ENCODE measurements at places on chromosomes 6 and 20.

DNA sequence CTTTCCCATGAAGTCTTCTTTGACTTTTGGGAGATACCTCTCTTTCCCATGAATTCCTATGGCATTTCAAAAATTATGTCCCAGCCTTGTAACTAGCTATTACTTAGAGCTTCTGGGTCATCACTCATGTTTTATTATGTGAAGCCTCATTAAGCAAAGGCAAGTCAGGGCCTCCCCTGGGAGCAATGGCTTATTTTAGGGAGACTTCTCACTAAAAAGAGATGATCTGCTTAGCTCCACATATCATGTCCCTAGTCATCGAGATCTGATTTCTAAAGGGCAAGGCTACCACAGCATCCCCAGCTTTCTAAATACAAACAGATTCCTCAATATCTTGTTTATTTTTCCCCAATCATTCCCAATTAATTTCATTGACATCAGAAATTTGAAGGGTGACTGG is 154.0 kb upstream of the MANEA start:
- DNase-seq, result no peak

DNA sequence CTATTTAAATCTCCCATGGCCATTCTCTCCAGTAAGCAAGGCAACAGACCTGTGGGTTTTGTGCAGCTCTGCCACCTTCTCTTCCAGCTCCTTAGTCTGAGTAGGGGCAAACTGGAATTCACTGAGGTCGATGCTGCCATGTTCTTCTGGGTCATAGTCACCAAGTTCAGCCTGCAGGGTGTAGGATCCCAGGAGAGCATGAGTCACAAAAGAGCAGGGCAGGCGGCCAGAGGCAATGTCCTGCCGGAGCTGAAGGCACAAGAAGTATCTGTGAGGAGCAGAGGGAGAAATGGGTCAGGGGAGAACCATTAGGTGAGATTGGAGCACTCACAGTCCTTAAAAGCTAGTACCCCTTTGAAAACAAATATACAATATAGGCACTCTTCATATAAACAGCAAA is 73.7 kb downstream of the SMLR1 start:
- DNase-seq, result no peak

DNA sequence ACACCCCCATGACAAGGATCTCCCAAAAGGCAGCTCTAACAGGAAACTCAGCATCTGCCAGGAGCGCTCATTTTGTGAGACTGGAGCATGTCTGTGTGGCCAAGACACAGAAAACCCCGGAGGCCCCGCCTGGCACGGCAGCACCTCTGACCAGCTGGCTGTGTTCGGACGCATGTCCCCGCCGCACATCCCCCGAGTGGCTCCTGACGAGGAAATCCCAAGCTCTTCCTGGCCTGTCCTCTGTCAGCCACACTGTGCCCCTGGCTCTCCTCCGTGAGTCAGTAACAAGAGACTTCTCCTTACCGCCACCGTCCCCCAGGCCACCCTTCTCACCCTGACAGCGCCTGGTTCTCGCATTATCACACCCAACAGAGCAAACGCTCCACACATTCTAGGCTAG is 14.4 kb downstream of the SLC2A4RG start:
- DNase-seq, result no peak

GRCh38 chr20:7432612-7433011 is 507.6 kb downstream of the HAO1 start:
- DNase-seq, result no peak

- DNase-seq, result no peak
These were observed 60.5 kb downstream of the PPP1R14C start for GRCh38 chr6:150203378-150203777.
